ENCODE measurements at places on chromosomes 5 and 9.
A peak's percentile ranks its signal among the peaks of the same experiment; 100 is the strongest.

GRCh38 chr9:4266602-4267001 is 33.3 kb downstream of the GLIS3 start:
- no peak for DNase-seq

GRCh38 chr5:171562822-171563221 is 143.4 kb downstream of the FGF18 start:
- no peak for DNase-seq

DNA sequence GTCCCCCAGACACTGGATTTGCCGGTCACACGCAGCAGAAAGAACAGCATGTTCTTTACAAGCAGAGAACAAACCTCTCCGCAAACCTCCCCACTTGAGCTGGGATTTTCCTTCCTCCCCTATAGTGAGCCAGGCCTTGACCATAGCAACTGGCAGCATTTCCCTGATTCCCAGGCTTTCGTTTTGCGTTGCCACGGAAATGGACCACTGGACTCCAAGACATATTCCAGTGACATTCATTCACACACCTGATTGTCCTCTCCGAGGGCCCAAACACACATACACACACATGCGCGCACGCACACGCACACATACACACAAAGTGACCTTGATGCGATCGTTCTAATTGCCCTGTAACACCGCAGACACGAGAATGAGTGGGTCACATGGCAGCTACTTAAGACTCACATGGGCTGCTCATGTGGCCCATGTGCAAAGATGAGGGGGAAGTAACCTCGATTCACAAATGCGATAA is 80.9 kb upstream of the CPEB4 start:
- DNase-seq = no peak

- DNase-seq = peak; percentile 92
Measured at GRCh38 chr5:107388141-107388861, 282.4 kb downstream of the EFNA5 start.

GRCh38 chr5:59037041-59037440 is 454.2 kb downstream of the RAB3C start:
- DNase-seq = no peak

DNA sequence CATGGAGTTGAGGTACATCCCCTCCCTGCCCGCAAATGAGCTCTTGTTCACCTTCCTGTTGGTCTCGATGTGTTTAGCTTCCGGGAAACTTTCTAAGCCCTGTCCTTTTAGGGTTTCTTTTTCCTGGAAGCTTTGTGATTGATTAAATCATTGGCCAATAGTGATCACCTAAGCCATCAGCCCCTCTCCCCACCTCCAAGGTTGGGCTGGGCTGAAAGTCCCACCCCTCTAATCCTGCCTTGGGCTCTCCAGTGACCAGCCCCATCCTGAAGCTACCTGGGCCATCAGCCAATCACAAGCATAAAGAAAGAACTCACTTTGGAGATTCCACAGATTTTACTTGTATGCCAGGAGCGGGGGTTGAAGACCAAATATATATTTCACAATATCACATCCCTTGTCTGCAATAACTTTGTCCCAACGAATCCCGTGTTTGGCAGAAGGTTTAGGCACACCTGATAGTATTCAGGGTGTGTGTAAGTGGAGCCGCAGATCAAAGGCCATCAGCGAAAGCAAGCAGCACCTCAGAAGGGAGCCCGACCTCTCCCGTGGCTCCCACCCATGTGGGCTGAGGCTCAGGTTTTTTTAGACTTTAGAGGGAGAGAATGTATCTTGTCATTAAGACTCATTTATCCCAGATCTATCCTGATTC is 20.4 kb downstream of the ROPN1L start:
- peak; percentile 27 for DNase-seq

DNA sequence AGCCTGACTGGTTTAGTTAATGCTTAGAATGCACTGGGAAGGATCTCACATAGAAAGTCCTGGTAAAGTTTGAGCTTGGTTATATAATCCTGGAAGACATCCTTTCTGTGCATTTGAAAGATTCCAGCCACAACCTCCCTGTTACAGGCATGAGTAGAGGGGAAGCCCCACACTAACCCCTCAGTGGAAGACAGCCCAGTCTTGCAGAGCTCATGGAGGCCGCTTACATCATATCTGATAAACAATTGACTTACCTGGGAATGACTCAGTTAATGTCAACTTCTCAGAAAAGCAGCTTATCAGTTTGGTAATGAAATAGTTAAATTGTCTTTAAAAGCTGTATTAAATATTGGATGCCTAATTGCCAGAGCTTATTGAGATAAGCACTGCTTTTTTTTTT is 28.1 kb upstream of the PDE8B start:
- DNase-seq = no peak

GRCh38 chr9:118985851-118986250 is 383.4 kb downstream of the BRINP1 start:
- DNase-seq = no peak

- peak; percentile 20 for DNase-seq
Measured at GRCh38 chr9:89996773-89997172, 392.0 kb downstream of the GADD45G start.

Data from epithelial cell of esophagus (primary cell).